ENCODE measurements at places on chromosomes 2 and 18.

- no peak overlapping the region for H3K4me3 ChIP-seq
- no peaks in the 10 kb centered on the region for H3K4me1 ChIP-seq
- H3K27me3 ChIP-seq, result peaks cover 2% of the 10 kb centered on the region
- H3K36me3 ChIP-seq, result no peaks in the 10 kb centered on the region
Measured at GRCh38 chr2:127158614-127159290, 51.8 kb upstream of the BIN1 start.

GRCh38 chr18:24475926-24476589, 15.6 kb downstream of the HRH4 start:
- H3K36me3 ChIP-seq, result no peaks in the 10 kb centered on the region
- H3K27ac ChIP-seq, result no peak overlapping the region
- H3K4me3 ChIP-seq, result no peak overlapping the region
- H3K27me3 ChIP-seq, result peaks cover 2% of the 10 kb centered on the region

DNA sequence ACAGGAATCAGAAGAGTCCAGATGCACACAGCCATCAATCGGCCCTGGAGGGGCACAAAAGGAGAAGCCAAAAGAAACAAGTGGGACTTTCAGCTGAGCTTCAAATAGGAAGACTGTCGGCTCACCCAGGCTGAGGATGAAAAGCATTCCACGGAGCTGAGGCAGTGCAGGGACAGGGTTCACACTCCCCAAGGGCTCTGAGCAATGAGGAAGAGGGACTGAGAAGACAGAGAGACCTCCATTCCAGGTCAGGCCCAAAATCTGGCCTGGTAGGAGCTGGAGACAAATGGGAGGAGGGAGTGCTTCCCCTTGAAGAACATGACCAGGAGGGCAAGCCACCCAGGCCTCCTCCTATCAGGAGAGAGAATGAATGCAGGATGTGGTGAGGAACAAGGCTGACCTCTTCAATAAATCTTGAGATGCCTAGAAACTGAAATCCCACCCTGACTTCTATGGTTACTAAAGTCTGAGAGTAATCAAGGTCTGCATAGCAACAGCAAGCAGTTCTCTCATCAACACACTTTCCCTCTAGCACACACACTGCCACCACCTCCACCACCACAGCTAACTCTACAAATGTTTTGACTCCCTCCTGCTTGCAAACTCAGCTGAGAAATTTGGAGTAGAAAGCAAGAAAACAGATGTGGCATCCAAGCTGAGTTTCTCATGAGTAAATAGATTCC, 434.4 kb downstream of the TNS1 start:
- peaks cover 3% of the 10 kb centered on the region for H3K4me1 ChIP-seq
- H3K27ac ChIP-seq, result no peak overlapping the region
- no peak overlapping the region for H3K4me3 ChIP-seq
- no peaks in the 10 kb centered on the region for H3K27me3 ChIP-seq

GRCh38 chr18:27717816-27718215, 459.1 kb downstream of the CDH2 start:
- no peaks in the 10 kb centered on the region for H3K36me3 ChIP-seq
- no peak overlapping the region for H3K27ac ChIP-seq
- no peak for DNase-seq

DNA sequence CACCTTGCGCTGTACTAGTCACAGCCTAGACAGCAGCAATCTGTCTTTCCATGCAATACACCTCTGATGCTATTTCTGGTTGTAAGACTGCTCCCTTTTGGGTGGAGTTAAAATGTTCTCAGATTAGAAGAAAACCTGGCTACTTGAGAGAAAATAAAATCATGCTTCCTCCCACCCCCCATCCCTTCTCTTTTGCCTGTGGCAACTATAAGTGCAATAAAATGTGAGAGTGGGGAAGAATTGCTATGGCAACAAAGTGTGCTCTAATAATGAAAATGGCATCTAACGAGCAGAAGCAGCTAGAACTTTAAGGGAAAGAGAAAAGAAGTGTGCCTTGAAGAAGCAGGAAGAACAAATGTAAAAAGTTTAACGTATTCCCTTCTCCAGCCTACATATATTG, 464.2 kb upstream of the FSHR start:
- no peaks in the 10 kb centered on the region for H3K36me3 ChIP-seq
- DNase-seq, result no peak
- H3K4me1 ChIP-seq, result no peaks in the 10 kb centered on the region
- H3K4me3 ChIP-seq, result no peak overlapping the region
- H3K27ac ChIP-seq, result no peak overlapping the region

DNA sequence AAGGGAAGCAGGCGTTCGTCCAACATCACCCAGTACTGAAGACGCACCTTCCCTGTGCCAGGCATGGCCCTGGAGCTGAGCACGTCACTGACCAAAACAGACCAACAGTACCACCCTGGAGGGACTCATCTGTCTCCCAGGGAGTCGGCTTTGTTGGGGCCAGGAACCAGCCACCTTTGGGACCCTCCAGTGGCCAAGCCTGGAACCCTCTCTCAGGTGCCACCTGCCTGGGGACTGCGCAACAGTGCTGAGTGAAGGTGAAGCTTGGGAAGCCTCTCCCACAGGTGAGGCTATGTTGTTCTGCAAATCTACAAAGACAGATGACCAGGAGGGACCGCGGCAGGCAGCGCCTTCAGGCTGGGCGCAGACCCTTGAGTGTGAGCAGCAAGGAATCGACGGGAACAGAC, 91.4 kb upstream of the OTOS start:
- H3K4me3 ChIP-seq, result no peak overlapping the region
- no peak overlapping the region for H3K27ac ChIP-seq
- peaks cover 2% of the 10 kb centered on the region for H3K4me1 ChIP-seq
- H3K27me3 ChIP-seq, result no peaks in the 10 kb centered on the region

GRCh38 chr2:102950371-102950946, 188.6 kb downstream of the TMEM182 start:
- no peak for DNase-seq
- no peak overlapping the region for H3K4me3 ChIP-seq
- no peaks in the 10 kb centered on the region for H3K36me3 ChIP-seq
- H3K27me3 ChIP-seq, result no peaks in the 10 kb centered on the region

- no peaks in the 10 kb centered on the region for H3K4me1 ChIP-seq
- no peak for DNase-seq
- no peaks in the 10 kb centered on the region for H3K36me3 ChIP-seq
- no peak overlapping the region for H3K4me3 ChIP-seq
- no peaks in the 10 kb centered on the region for H3K27me3 ChIP-seq
Measured at GRCh38 chr18:11269257-11269656, 119.9 kb upstream of the PIEZO2 start.

DNA sequence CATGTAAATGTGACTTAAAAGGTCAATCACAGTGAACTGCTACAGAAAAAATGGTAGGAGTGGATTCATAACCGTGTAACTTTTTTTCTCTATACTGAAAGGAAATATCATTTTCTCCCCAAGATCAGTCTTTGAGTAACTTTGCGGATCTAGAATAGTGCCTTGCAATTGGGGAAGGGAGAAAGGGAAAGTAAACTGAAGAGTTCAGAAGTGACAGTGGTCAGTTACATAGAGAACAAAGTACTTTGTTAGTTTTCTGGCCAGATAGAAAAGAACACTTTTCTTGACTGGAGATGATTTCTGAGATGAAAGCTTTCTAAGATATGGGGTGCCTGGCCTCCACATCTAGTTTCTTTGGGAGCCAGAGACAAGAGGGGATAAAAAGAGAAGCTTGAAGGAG, 26.6 kb downstream of the PARD3B start:
- H3K27me3 ChIP-seq, result no peaks in the 10 kb centered on the region
- H3K27ac ChIP-seq, result no peak overlapping the region
- no peak for DNase-seq
- no peak overlapping the region for H3K4me3 ChIP-seq
- no peaks in the 10 kb centered on the region for H3K4me1 ChIP-seq
- no peaks in the 10 kb centered on the region for H3K36me3 ChIP-seq

- DNase-seq, result no peak
- no peaks in the 10 kb centered on the region for H3K36me3 ChIP-seq
- no peaks in the 10 kb centered on the region for H3K4me1 ChIP-seq
- H3K27ac ChIP-seq, result no peak overlapping the region
Measured at GRCh38 chr2:205589479-205589878, 92.8 kb upstream of the NRP2 start.

GRCh38 chr18:48975120-48975816, 24.5 kb upstream of the SMAD7 start:
- no peaks in the 10 kb centered on the region for H3K36me3 ChIP-seq
- H3K27ac ChIP-seq, result no peak overlapping the region
- peak overlapping the region; percentile 72 for H3K4me3 ChIP-seq
- peaks cover 16% of the 10 kb centered on the region for H3K4me1 ChIP-seq
- DNase-seq, result no peak

DNA sequence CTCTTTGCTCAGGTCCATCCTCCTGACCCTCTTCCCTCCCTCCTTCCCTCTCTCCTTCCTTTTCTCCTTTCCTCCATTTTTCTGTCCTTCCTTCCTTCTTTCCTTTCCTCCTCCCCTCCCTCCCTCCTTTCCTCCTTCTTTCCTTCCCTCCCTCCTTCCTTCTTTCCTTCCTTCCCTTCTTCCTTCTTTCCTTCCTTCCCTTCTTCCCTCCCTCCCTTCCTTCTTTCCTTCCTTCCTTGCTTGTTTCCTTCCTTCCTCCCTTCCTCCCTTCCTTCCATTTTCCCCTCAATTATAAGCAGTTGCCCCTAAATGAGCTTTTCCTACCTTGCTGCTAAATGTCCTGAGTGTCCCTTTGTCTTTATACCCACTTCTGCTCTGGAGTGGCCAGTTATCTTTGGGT, 103.3 kb downstream of the NDUFA10 start:
- H3K4me3 ChIP-seq, result no peak overlapping the region
- H3K36me3 ChIP-seq, result peaks cover 2% of the 10 kb centered on the region
- H3K27ac ChIP-seq, result no peak overlapping the region
- H3K4me1 ChIP-seq, result peaks cover 6% of the 10 kb centered on the region
- no peak for DNase-seq

GRCh38 chr2:234978466-234979203, 26.8 kb downstream of the SH3BP4 start:
- H3K36me3 ChIP-seq, result no peaks in the 10 kb centered on the region
- no peak overlapping the region for H3K4me3 ChIP-seq
- H3K27ac ChIP-seq, result no peak overlapping the region
- H3K27me3 ChIP-seq, result no peaks in the 10 kb centered on the region
- DNase-seq, result no peak

GRCh38 chr18:56977771-56978170, 169.1 kb upstream of the BOD1L2 start:
- H3K4me1 ChIP-seq, result no peaks in the 10 kb centered on the region
- DNase-seq, result no peak
- H3K36me3 ChIP-seq, result peaks cover 7% of the 10 kb centered on the region
- H3K4me3 ChIP-seq, result no peak overlapping the region
- H3K27me3 ChIP-seq, result no peaks in the 10 kb centered on the region

GRCh38 chr2:160254189-160254762, 54.2 kb upstream of the ITGB6 start:
- H3K4me1 ChIP-seq, result no peaks in the 10 kb centered on the region
- H3K36me3 ChIP-seq, result no peaks in the 10 kb centered on the region
- no peak overlapping the region for H3K27ac ChIP-seq
- H3K4me3 ChIP-seq, result no peak overlapping the region
- no peak for DNase-seq

DNA sequence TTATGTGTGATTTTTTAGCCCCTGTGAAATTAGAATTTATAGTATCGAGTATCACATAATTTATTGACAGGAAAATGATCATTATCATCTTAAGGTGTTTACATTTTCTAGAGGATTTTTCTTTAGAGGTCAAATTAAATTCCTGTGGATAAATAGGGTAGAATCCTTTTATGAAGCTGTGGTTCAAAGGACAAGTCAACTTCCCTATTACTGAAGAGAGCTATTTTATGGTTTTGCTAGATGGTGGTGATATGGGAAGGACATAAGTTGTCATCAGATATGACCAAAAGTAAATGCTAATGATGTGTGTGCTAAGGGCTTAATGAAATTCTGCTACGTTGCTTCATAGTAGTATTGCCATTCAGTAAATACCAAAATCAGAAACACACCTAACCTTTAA, 80.1 kb downstream of the EML4 start:
- no peak for DNase-seq
- peaks cover 50% of the 10 kb centered on the region for H3K4me1 ChIP-seq
- H3K27me3 ChIP-seq, result no peaks in the 10 kb centered on the region
- H3K27ac ChIP-seq, result no peak overlapping the region

- no peak overlapping the region for H3K4me3 ChIP-seq
- H3K27ac ChIP-seq, result no peak overlapping the region
- no peak for DNase-seq
- H3K4me1 ChIP-seq, result no peaks in the 10 kb centered on the region
Measured at GRCh38 chr2:180781276-180781675, 199.1 kb upstream of the UBE2E3 start.

DNA sequence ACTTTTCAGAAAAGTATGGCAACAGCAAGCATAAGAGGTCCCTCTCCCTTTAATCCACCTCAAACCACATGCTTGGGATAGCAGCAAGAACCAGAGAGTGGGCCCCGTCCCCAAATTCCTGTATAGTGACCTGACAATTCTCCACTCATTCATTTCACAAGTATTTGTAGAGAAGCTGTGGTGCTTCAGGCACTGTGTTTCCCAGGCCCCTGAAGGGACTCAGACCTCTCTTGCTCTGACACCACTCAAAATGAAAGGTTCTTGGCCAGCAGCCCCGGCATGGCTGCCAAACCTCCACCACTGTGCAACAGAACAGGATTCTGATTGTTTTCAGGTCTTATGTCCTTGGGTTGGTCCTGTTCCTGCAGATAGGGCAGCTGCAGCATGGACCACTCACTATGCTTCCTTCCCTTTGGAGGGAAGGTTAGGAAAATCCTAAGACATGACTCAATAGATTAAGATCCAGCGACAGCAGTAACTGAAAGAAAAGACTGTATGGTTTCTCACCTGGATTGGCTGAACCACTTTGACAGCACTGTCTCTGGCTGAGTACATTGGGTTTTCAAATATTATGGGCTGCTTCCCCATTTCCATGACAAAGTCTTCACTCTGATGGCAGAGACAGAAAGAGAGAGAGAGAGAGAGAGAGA, 67.6 kb downstream of the DHRS9 start:
- peaks cover 2% of the 10 kb centered on the region for H3K27me3 ChIP-seq
- no peak overlapping the region for H3K27ac ChIP-seq
- no peak overlapping the region for H3K4me3 ChIP-seq
- no peaks in the 10 kb centered on the region for H3K36me3 ChIP-seq
- no peaks in the 10 kb centered on the region for H3K4me1 ChIP-seq

GRCh38 chr18:30132959-30133358, 909.6 kb downstream of the DSC3 start:
- H3K27me3 ChIP-seq, result no peaks in the 10 kb centered on the region
- no peak overlapping the region for H3K4me3 ChIP-seq
- DNase-seq, result no peak
- H3K4me1 ChIP-seq, result no peaks in the 10 kb centered on the region
- H3K36me3 ChIP-seq, result no peaks in the 10 kb centered on the region

GRCh38 chr2:51218047-51218446, 186.1 kb upstream of the NRXN1 start:
- no peak overlapping the region for H3K27ac ChIP-seq
- no peaks in the 10 kb centered on the region for H3K4me1 ChIP-seq
- H3K36me3 ChIP-seq, result no peaks in the 10 kb centered on the region
- no peaks in the 10 kb centered on the region for H3K27me3 ChIP-seq
- no peak for DNase-seq
- H3K4me3 ChIP-seq, result no peak overlapping the region
